ENCODE measurements at places on chromosomes 7 and 10.
A peak's percentile ranks its signal among the peaks of the same experiment; 100 is the strongest.

- no peak for DNase-seq
Observed at GRCh38 chr7:7122701-7123281, 59.6 kb upstream of the C1GALT1 start.

- DNase-seq: no peak
Observed at GRCh38 chr10:79289801-79290200, 57.5 kb upstream of the PPIF start.

DNA sequence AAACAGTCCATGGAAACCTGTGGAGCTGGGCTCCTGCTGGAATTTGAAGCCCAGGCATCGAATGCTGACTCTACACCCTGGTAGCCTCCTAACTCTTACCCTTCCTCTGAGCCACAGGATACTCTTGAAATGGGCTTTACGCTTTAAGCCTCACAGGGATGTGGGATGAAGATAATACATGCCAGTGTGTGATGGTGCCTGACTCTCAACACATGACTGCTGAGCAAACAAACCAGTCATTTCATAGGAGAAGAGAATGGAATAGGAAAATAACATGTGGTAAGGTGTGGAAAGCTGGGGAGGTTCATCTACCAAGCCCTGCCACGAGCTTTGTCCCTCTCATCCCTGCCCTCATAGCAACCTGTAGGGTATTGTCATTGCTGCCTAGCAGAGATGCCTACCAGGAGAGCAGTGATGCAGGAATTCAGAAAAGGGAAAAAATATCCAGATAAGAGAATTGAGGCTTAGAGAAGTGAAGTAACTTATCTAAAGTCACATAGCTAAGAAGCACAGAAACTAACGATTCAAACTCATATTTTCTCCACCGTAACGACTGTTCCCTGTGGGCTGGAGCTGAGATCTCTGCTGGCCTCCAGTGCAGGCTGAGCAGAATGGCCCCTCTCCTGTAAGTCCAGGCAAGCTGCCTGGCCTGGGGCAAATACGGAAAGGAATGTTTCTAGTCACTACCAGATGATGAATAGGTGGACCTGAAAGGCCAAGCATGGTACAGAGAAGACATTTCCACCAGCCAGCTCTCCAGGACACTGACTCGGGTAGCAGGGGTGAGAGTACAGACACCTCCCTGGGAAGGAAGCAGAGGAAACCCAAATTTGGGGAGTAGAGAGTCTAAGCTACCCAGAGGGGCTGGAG lies 90.2 kb upstream of the DUSP5 start:
- no peak for DNase-seq

- DNase-seq: no peak
Observed at GRCh38 chr10:68598978-68599770, 39.0 kb downstream of the TET1 start.

GRCh38 chr7:111018960-111019736 lies 71.8 kb upstream of the LRRN3 start:
- DNase-seq: no peak

GRCh38 chr10:94413361-94413760 lies 11.0 kb downstream of the TBC1D12 start:
- no peak for DNase-seq

DNA sequence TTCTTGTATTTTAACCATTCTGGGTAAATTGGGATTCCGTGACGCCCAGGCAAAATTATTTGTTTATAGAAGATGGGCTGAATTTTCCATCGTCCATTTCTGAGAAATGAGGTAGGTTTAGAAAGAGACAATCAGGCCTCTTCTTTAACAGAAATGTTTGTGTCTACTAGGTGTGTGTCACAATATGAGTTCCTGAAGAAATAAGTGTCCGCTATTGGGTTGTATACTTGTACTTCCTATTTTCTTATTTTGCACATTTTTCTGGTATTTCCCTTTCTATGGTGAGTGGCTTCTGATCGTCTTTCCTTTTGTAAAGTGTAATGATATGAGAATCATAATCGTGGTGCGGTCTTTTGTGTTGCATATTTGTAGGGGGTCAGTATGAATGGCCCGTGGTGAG lies 83.9 kb downstream of the TCF7L2 start:
- DNase-seq: no peak

GRCh38 chr10:110392868-110393740 lies 88.4 kb upstream of the SMNDC1 start:
- DNase-seq: no peak

DNA sequence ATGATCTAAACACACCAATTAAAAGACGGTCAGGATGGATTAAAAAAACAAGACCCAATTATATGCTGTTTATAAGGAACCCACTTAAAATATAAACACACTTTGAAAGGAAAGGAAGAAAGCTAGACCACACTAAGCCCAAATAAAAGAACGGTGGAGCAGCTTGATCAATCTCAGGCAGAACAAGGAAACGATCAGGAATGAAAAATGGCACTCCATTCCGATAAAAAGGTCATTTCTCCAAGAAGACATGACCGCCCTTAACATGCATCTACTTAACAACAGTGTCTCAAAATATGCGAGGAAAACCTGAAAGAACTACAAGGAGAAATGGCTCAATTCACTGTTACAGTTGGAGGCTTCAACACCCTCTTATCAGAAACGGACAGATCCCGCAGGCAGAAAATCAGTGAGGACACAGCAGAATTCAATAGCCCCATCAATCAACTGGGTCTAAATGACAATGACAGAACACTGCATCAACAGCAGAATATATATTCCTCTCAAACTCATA lies 210.0 kb downstream of the MAD1L1 start:
- DNase-seq: no peak

DNA sequence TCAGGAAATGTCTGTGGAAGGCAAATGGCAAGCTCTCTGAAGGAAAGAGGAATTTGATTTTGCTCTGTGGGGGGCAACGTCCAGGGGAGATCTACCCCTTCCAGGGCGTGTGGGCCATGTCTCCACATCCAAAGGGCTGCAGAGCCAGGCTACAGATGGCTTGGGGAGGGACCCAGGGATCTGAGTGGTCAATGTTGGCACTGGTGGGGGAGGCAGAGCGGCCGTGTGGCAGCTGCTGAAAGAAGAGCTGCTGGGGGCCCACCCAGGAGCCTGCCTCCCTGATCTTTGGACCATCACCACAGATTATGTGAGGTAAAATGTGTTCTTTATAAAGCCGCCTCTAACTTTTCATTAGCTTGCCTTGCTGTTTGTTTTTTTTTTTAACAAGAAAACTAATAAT lies 144.1 kb downstream of the HERPUD2 start:
- DNase-seq: no peak

DNA sequence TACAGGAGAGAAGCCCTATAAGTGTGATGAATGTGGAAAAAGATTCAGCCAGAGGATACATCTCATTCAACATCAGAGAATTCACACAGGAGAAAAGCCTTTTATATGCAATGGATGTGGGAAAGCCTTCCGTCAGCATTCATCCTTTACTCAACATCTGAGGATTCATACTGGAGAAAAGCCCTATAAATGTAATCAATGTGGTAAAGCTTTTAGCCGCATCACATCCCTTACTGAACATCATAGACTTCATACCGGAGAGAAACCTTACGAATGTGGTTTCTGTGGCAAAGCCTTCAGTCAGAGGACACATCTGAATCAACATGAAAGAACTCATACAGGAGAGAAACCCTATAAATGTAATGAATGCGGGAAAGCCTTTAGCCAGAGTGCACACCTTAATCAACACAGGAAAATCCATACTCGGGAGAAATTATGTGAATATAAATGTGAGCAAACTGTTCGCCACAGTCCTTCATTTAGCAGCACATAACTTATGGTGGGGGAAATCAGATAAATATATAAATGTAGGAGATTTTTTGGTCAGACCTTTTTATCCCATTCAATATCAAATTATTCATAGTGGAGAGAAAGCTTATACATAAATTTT lies 12.1 kb upstream of the MRPS17 start:
- no peak for DNase-seq

DNA sequence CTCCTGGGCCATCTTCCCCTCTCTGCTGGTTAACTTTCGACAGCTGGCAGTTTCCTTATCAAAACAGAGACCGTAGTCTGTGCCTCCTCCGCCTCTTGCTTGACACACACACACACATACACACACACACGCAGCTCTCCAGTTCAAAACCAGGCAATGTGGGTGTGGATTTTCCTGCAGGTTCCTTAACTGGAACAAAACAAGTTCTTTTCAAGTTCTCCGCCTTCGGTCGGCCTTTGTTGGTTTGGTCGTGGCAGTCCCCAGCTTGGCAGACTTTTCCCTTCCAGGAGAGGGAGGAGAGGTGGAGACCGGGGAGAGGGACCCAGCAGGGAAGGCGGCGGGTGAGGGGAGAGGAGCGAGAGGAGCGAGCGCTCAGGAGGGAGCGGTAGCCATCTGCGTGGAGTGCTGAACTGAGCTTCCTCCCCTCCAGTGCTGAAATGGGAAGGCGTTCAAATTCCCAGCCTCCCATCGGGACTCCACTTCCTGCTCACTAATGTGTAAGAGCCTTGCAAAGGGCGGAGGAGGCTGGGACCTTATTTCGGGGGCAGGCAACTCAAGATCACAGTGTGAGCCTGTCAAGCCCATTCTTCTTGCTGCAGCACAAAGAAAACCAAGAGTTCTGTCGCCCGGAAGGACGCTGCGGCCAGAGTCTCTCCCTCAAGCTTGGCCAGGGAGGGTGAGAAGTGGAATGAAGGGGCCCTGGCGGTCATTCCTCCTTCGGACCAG lies 120.6 kb downstream of the PRPF18 start:
- DNase-seq: no peak

DNA sequence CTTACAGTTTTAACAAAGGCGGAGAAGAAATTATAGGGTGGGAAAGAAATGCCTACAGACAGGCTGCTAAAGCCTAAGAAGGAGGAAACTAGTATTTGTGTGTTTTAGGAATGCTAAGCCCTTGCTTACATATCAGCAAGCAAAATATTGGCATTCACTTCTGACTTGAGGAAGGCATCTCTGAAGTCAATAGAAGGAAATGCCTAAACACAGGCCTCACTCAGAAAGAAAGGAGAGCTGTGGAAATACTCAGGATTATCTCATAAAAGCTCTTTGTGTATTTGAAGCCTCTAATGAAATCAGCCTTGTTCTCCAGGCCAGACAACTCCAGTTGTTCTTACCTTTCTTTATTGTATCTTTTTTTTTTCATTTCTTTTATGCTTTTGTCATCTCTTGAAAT lies 158.0 kb downstream of the AUTS2 start:
- no peak for DNase-seq

DNA sequence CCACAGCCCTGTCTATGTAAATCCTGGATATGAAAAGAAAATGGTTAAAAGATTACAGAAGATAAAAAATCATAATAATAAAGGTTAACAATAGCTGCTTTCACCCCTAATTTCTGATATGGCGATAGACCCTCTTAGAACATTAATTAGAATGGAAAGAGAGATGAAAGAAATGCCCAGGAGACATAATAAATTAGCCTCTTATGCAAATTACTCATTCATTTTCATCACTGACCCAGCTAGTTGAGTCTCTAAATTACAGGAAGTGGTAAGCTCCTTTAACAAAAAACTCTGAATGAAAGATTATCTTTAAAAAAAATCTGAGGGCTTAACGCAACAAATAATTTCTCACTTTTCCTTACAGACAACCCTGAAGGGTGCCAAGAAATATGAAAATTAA lies 12.4 kb downstream of the GFRA1 start:
- no peak for DNase-seq

DNA sequence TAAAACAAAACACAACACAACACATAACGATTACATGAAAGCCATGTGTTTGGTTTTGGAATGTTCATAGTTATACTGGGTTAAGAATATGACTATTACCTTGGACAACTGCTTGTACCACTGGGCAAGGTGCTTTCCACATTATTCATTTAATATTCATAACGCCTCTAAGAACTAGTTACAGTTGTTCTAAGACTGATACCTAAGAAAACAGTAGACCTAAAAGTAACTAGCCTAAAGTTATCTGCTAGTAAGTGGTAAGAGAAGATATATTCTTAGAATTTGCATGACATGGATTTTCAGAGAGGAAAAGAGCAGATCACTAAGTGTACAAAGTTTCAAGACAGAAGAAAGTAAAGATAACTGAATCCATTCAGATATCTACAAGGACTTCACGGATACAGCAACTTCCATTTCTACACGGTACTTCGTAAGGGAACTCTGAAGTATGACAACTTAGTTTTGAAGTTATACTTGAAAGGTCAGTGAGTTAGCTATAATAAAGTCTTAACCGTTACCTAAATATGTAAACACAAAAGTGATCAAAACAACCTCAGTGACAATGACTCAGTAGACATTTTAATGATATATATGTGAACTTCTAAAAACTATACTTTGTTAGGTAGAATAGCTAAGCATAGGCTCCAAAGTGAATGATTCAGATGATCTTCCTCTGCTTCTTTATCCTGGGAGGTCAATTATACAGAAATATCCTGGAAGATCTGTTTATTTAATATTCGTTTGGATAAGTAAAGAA lies 65.1 kb downstream of the MINDY3 start:
- no peak for DNase-seq

- DNase-seq: no peak
Observed at GRCh38 chr10:38159004-38159403, 64.9 kb downstream of the ZNF37A start.

GRCh38 chr10:107157071-107157470 lies 7.4 kb downstream of the SORCS1 start:
- no peak for DNase-seq

DNA sequence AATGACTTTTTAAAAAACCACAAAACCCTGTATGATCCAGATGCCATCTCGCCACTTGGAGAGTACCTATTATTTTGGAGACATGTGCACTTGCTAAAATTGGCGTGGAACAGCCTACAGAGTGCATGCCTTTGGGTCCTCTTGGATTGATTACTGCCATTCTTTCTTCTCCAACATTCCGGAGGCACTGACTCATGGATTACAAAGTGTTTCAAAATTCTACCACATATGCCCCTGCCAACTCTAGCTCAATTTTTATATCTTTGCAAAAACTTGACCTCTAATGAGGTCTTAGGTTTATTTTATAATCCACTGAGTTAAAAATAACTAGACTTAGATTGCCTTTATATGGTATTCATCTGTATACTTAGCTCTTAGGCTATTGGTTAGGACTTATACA lies 55.8 kb upstream of the KIF5B start:
- DNase-seq: peak; percentile 9

DNA sequence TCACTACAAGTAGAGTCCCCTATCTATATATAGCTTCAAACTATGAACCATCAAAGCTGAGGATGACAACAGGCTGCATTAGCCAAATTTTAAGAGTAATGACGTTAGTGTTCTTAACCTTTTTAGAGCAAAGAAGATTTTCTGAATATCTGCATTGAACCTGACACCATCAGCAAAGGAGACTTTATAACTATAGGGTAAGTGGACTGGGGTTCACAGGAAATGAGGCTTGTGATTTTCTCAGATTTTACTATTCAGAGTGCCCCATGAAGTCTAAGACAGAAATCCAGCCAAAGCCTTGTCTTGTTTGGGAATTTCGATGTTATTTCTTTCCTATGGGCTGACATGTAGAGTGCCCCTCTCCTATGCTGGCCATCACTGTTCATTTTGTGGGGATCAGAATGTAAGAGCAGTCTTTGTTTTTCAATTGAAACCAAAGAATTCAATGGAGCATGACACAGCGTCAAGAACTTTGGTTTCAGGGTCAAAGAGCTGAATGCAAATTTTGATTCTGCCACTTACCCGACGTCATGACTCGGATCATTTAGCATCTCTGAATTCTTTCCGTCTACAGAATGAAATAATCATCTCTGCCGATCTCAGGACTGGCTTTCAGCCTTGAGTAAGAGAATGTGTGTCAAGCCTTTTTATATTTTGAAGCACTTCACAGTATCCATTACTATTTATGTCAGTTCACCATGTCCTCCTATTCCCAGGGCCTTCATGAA lies 52.7 kb downstream of the DENND11 start:
- no peak for DNase-seq

GRCh38 chr10:68601501-68602265 lies 41.5 kb downstream of the TET1 start:
- no peak for DNase-seq

Data from SW 1271 (cell line).